NCI-H524 treated with DMSO at 0.1 percent for 48 hours (cell line): ENCODE measurements at places on chromosomes 12 and 14.

DNA sequence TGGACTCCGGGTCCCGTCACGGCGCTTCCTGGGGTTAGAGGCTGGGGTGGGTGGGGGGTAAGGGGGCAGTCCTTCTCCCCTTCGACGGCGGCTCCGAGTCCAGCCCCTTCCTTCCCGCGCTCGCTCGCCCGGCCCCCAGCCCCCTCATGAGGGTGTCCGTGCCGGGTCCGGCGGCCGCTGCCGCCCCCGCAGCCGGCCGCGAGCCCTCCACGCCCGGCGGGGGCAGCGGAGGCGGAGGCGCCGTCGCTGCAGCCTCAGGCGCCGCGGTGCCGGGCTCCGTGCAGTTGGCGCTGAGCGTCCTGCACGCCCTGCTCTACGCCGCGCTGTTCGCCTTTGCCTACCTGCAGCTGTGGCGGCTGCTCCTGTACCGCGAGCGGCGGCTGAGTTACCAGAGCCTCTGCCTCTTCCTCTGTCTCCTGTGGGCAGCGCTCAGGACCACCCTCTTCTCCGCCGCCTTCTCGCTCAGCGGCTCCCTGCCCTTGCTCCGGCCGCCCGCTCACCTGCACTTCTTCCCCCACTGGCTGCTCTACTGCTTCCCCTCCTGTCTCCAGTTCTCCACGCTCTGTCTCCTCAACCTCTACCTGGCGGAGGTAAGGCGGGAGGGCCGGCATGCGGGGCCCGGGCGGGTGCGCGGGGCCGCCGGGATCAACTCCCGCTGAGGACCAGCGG lies 500 bp downstream of the GPR137C start:
- no peak for DNase-seq

- DNase-seq: no peak
Observed at GRCh38 chr12:46384451-46385309, 12.1 kb upstream of the SLC38A2 start.

DNA sequence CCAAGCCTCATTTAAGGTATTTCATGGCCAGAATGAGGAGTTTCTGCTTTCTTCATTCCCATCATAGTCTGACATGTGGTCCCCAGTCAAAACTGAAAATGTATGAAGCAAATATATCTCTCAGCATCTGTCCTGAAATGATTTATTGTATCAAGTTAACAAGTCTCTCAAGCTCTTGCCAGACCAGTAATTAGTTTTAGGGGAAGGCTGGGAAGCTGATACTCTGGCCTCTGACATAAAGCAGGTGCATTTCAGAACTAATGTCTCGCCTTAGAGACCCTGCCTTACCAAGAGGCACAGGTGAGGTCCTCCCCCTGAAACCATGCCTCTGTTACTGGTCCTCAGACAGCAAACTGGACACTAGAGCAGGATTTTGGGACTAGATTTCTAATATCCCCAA lies 266.5 kb downstream of the SLC15A4 start:
- no peak for DNase-seq

DNA sequence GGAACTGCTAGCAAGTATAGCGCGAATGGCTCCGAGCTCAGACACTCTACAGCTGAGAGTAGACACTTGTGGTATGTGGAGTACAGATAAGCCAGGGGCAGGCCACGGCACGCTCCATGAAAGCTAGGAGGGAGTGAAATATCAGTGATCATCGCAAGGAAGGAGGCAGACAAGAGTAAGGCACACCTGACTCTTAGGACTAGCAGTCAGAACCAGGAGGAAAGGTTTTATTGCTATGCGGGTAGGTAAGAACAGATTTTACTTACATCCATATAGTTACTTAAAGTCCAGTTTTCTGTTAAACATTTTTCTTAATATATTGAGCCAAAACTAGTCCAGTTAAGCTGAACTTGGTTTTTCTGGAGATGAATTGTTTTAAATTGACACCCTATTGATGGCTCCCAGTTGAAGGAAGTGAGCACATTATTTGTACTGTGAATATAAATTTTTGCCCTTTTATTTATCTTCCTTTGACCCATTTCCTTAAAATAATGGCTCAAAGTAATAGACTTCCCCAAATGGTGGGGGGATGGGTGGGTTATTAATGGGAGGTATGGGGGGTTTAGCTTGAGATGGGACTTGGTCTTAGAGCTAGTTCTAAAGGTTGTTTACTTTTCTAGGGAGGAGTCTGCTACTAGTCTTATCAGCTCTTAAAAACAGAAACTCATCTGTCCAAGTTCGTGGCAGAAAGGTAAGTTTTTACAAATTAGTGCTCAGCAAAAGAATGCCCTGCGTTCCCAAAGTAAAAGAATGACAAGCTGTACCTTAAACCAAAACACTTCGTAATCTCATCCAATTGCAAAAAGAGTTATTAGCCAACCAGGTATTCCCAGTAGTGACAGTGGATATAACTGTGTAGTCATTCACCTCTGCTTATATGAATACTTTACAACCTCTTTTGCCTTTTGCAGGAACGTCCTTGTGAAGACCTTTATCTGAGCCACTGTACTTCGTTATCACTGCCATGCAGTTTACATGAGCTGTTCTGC lies 5.8 kb downstream of the HNRNPA1 start:
- DNase-seq: no peak

DNA sequence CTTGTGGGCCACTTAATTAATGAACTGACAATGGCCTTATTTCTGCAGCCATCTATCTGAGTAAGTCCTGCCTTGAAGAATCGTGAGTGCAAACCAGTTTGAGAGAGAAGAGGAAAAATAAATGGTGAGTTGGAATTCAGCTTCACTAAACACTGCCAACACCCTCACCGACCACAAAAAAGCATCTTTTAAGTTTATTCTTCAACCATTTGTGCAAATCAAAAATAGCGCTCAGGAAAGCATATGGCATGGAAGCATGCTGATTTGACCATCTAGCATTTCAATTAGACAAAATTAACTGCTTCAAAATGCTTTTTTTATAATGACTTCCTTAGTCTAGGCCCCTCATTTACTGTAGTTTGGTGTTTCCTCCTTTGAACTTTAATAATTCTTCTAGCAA lies 294.0 kb downstream of the PPFIA2 start:
- DNase-seq: no peak

- DNase-seq: no peak
Observed at GRCh38 chr14:94593749-94594431, 12.7 kb downstream of the SERPINA5 start.

- no peak for DNase-seq
Observed at GRCh38 chr12:49017891-49018260, 700 bp downstream of the PRKAG1 start.

DNA sequence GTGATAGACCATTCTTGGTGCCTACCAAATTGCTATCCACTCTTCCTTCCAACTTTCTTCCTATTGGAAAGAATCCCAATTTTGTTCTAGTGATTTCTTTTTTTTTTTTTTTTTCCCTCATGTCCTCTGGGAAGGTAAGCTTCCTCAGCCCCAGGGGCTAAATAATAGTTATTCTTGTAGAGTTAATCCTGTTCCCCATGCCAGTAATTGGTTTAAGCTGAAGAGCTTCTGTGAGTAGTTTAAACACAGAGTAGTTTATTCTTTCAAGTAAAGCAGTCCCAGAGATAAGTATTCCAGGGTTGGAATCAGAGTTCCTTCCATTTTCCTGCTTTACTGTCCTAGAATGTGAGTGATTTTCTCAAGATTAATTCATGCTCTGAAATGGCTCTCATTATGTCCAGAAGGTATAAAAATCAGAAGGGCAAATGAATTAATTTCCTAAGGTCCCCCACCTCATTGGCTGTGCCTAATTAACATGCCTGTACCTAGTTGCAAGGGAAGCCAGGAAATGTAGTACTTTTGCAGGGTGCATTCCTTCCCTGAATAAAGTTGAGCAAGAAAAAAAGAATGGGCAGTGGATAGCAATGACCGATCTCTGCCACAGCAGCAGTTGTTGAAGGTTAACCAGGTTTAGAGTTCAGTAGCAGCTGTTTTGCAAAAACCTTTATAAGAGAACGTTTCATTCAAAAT lies 97.8 kb downstream of the PLEKHA5 start:
- DNase-seq: peak; percentile 49

GRCh38 chr12:105342464-105342863 lies 12.0 kb downstream of the C12orf75 start:
- DNase-seq: no peak

DNA sequence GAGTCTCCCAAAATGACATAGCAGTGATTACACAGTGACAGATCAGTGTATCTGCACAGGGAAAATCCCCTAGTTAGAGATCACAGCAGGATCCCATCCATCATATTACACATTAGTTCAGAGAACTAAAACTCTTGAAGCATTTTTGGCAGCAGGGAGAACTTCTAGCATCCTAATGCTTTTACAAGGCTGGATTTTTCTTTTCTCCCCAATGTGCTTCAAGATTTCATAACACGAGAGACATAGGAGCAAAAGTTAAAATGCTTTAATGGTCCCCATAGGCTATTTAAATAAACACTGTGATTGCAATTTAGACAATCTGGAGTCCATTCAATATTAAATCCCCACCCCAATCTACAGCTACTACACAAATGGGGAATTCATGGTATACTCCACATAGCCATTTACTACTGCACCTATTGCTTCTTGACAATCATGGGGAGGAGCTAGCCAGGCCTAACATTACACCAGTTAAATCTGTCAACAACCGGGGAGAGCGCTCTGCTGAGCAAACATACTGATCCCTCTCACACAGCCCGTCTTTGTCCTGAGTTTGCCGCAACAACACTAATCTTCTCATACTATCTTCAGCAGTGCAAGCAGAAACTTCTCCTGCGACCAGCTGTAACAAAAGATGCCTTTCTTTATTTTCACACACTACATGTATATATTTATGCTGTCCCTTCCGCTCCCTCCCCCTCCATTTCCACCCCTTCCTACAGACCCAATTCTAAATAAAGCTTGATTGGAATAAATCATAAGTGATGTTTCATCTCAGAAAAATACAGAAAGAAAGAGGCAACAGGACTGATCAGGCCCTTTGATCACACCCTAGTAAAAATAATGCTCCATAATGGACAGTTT lies 120.3 kb upstream of the SOX5 start:
- DNase-seq: no peak
